NCI-H146 (cell line): ENCODE measurements at places on chromosomes 7 and 10.

DNA sequence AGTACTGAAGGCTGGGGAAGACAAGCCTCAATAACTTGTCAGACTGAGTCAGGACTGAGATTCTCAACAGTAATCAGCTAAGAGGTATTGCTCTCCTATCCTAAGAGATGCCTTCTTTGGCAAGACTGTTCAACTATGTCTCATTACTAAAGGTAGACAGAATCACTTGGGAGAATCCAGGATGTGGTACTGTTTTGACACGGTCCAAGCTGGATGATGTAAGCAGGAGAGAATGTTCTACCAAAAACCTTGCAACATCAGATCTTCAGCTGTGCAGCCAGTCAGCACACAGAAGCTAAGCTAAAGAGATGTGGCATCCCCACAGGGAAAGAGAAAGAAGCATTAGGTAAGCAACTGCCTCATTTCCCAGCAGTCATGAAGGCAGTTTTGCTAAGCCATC, 391.4 kb downstream of the NRG3 start:
- DNase-seq, result no peak

DNA sequence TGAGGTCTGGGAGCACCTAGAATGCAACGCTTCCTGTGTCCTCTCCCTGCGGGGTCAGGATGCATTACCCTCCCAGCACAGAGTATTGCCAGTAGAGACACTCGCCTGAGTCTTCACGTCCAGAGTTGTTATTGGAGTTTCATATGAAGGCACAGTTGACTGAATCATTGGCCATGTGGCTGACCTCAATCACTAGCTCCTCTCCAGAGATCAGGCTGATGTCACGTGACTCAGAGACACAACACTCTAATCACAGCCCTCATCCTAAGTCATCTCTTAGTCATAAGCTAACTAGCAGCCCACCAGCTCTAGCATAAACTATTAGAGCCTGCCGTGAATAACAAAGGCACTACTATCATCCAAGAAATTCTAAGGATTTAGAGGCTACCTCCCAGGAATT, 107.8 kb downstream of the HECW1 start:
- no peak for DNase-seq

DNA sequence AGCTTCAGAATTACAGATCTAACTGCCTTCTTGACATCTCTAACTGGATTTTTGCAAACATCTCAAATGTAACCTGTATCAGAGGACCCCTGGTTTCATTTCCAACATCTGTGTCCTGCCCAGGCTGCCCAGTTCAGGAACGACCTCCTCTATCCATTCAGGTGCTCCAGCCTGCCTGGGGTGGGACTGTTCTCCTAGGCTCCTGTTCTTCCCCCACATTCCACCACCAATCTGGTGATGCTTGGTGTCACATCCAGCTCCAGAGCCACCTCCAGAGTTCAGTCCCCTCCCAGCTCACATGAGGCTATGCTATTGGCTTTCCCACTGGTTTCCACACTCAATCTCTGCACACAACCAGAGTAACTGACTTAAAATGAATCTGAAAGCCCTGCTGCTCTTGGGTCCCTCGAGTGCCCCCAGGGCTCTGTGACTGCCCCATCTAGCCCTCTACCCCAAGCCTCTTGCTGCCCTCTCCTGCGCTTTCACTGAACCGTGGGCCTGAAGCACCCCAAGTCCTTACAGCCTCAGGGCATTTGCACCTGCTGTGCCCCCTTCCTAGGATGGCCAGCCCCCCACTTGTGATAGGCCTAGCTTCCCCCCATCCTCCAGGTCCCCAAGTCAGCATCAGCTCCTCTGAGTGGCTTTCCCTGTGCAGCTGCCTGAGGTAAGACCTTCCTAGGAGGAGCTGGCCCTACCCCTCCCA, 46.1 kb downstream of the PPIF start:
- DNase-seq, result no peak

DNA sequence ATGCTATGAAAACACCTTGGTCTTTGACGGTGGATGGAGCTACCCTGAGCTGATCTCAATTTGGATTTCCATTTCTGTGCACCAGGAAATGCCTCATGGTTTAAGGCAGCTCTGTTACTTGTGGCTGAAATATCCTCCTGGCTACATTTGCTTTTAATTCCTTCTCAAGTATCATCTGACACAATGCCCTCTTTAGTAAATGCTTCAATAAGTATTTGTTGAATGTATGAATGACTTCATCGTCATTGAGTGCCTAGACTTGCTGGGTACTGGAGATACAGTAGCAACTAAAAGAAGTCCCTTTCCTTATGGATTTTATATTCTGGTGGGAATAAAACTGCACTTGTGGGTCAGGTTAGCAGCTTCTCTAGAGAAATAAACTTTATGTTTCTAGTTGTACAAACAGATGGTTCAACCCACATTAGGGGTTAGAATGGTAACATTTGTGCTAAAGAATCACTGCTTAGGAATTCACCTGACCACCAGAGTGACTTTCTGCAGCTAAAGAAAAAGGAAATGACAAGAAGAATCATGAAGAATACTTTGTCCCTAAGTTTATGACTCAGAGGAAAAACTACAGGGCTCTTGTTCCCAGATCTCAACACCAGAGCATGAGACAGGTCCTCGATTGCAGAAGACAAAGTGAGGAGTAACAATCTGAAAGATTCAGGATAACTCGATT, 21.8 kb upstream of the SMNDC1 start:
- no peak for DNase-seq

- DNase-seq, result peak; percentile 54
Observed at GRCh38 chr10:72834183-72834825, 59.2 kb upstream of the OIT3 start.
